NCI-H187 (cell line): ENCODE measurements at places on chromosomes 2 and 18.

DNA sequence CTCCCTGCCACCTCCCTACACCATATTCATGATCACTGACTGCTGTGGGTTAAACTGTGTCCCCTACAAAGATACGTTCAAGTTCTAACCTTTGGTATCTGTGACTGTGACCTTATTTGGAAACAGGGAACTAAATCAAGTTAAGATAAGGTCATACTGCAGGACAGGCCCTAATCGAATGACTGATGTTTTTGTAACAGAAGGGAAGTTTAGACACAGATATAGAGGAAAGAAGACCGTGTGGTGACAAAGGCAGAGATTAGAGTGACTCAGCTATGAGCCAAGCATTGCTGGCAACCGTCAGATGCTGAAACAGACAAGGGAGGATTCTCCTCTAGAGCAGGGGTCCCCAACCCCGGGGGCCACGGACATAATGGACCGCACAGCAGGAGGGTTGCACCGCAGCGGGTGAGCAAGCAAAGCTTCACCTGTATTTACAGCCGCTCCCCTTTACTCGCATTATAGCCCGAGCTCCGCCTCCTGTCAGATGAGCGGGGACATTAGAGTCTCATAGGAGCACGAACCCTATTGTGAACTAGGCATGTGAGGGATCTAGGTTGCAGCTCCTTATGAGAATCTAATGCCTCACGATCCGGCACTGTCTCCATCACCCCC is 28.9 kb upstream of the RNF152 start:
- DNase-seq, result no peak

GRCh38 chr18:69935319-69936190 is 12.1 kb downstream of the CD226 start:
- DNase-seq, result no peak

DNA sequence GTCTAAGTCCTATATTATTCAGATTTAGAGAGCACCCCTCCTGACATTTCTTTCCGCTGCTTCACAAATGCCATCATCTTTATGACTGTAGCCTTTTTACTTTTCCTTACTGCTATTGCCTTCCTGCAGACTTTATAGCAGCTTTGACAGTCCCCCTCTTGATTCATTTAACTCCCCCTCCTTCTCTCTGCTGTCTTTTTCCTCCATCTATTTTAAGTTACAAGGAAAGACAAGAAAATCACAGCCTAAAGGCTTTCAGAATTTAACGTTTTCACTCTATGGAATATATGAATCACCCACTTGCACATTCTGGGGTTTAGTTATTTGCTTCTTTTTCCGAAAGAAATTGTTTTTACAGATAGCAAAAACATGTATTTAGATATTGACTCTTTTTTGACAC is 183.4 kb upstream of the SETBP1 start:
- no peak for DNase-seq

DNA sequence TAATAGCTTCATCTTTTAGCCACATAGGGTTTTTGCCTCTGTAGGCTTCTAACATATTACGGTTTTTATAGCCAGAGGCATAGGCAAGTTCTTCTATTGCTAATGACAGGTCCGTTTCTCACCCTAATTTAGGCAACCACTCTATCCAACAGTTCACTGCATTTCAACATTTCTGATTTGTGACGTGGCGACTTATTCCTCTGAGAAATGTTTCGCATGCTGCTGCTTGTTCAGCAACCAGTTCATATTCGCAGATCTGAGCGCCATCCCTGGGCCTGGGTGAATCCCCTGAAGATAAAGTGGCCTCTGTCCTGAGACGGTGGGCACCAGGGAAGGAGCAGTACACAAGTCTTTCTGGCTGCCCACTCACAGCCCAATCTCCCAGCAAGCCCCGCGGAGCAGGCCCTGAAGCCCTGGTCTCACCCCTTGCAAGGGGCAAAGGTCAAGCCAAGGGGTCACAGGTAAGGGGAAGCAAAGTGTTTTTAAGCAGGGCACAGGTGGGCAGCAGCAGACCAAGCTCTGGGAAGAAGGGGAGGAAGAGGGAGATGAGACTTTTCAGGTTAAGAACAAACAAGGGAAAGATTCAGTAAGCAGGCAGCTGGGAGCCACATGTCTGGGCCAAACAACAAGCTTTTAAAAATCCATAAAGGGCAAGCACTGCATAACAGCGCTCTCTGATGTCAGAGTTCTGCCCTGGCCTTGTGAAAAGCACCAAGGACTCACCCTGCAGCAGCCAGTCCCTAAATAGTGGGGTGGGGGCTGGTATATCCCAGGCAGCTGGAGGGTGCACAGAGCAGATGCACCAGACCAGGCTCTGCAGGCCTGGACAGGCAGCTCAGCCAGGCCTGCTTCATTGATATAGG is 10.8 kb upstream of the COX7A2L start:
- DNase-seq, result no peak

DNA sequence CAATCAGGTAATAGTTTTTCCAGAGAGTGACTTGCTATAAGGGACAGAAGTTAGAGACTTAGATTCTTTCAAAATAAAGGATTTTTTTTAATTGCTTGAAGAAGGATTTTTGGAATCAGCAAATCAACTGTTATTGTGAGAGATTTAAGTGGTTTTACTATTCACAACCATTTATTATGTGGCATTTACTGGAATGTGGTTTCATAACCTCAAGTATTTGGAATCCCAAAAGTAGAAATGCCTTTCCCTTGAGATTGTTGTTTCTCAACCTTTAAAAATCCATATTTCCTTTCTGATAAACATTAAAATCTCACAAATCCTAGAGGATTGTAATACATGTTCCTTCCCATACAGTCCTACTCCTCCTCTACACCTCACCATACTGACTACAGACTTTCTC is 5.0 kb downstream of the TANK start:
- no peak for DNase-seq

DNA sequence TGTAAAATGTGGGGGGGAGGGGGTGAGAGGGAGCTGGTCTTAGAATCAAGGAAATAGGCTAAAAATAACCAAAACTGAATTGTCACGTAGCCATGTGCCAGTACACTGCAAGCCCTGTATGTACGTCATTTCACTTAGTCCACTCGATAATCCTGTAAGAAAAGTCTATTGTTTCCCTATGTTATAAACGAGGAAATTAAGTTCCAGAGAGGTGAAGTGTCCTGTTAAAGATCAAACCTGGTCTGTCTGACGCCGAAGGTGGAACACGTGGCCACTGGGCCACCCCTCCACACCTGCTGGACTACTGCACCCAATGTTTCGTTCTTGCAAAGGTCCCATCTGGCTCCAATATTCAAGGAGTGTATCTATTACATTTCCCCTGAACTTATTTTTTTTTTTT is 29.6 kb downstream of the TFCP2L1 start:
- DNase-seq, result no peak

GRCh38 chr18:75074196-75075015 is 134.5 kb downstream of the PTGR3 start:
- DNase-seq, result no peak

DNA sequence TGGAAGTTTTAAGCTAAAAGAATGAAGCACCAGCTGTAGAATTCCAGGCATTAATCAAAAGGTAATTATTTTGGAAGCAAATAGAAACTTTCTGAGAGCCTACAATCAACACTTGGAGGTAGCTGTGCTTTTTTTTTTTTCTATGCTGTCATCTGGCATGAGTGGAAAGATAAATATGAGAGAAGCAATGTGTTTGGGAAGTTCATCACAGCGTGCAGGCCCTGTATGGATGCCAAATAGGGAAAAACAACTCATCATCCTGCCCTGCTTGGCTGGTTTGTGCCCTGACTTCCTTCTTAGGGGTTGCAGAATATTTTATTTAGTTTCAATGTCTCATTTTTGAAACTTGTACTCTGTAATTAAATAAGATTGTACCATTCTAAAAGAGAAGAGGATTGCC is 437.4 kb downstream of the PIK3C3 start:
- DNase-seq, result no peak

DNA sequence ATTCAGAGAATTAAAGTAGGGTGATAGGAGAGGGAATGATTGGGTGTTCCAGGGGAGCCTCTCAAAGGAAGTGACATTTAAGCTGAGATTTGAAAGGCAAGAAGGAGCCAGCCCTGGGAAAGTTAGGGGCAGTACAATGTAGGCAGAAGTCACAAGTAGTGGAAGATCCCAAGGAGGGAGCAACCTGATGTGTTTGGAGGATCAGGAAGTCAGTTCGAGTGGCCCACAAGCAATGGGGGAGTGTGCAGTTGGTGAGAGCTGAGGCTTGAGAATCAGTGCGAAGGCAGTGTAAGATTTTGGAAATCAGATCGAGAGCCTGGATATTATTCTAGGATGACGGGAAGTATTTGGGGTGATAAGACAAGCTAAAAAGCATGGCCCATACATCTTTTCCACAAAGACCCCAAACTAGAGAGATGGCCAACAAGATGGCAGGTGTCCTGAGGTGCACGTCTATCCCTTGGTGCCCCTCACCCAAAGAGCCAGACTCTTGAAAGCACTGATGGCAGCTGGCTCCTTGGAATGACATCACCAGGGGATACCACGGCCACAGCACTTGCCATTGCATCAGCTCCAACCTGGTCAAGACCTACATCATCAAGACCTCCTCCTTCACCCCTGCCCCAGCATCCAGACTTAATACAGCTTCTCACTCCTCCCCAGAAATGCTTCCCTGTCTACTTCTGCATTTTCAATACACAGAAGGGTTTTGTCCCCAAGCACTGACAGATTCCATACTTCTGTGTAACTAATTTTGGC is 127.3 kb downstream of the BCL2 start:
- DNase-seq, result no peak

- no peak for DNase-seq
Measured at GRCh38 chr2:26711457-26712161, 19.1 kb downstream of the KCNK3 start.

GRCh38 chr2:10655074-10655473 is 34.7 kb downstream of the NOL10 start:
- no peak for DNase-seq

- DNase-seq, result no peak
Measured at GRCh38 chr2:222747526-222748160, 76.2 kb downstream of the MOGAT1 start.
